ENCODE measurements at places on chromosomes 1 and 21. TPM values are rescaled to one million over a fixed set of nuclear protein-coding genes. Genes with fewer than 3 reads are reported as not detected.

UTP11 gene
- total RNA-seq = 29.1 TPM

CRP gene
- 0.26 TPM for total RNA-seq

HSD3B2 gene
- total RNA-seq = not detected

PPFIA4 gene
- total RNA-seq = 1.3 TPM

WDR4 gene
- total RNA-seq = 18.4 TPM

GBP7 gene
- total RNA-seq = 0.32 TPM

HES2 gene
- 5.7 TPM for total RNA-seq

FNDC5 gene
- total RNA-seq = 1.5 TPM

SH2D1B gene
- 1.9 TPM for total RNA-seq

GRCh38 chr1:169363046-169363730 is 4.4 kb downstream of the NME7 start:
- DNase-seq = no peak
- H3K36me3 ChIP-seq = no peaks in the 10 kb centered on the region
- H3K27me3 ChIP-seq = no peaks in the 10 kb centered on the region
- no peak overlapping the region for H3K4me3 ChIP-seq
- peaks cover 7% of the 10 kb centered on the region for H3K4me1 ChIP-seq

- no peak overlapping the region for H3K4me3 ChIP-seq
- H3K27ac ChIP-seq = no peak overlapping the region
- no peak for DNase-seq
Measured at GRCh38 chr1:33762962-33763361, 100.9 kb upstream of the HMGB4 start.

GRCh38 chr1:30759718-30760281 is 2.2 kb upstream of the LAPTM5 start:
- no peaks in the 10 kb centered on the region for H3K36me3 ChIP-seq
- no peak overlapping the region for H3K27ac ChIP-seq
- peaks cover 13% of the 10 kb centered on the region for H3K4me1 ChIP-seq
- DNase-seq = no peak
- H3K4me3 ChIP-seq = no peak overlapping the region

- H3K36me3 ChIP-seq = no peaks in the 10 kb centered on the region
- DNase-seq = no peak
- H3K4me1 ChIP-seq = peaks cover 14% of the 10 kb centered on the region
Measured at GRCh38 chr1:61742620-61743430, 545 bp downstream of the PATJ start.

DNA sequence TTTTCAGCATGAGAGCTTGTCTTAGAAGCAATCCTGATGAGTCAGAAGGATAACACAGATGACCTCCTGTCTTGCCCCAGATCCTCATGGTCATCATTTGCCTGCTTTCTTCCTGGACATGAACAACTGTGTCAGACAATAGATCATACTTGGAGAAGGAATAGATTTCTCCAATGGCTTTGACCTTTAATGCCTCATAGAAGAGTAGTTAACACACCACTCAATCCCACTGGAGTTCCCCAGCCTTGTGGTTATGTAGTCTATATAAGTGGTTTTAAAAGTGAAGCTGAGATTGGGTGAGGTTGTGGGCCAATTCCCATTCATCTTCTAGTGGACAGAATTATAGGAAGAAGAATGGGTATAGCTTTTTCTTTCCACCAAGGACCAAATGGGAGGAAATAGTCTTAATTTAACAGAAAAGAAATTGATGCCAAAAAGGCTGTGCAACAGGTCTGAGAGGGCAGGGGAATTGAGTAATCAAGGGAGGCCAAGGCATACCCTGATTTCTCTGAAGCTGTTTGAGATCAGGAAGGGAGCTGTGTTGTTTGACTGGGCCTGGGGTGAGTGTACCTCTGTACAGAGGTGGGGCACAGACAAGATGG is 14.4 kb downstream of the PRCC start:
- H3K4me3 ChIP-seq = no peak overlapping the region
- DNase-seq = no peak
- H3K27ac ChIP-seq = no peak overlapping the region
- peaks cover 17% of the 10 kb centered on the region for H3K4me1 ChIP-seq

DNA sequence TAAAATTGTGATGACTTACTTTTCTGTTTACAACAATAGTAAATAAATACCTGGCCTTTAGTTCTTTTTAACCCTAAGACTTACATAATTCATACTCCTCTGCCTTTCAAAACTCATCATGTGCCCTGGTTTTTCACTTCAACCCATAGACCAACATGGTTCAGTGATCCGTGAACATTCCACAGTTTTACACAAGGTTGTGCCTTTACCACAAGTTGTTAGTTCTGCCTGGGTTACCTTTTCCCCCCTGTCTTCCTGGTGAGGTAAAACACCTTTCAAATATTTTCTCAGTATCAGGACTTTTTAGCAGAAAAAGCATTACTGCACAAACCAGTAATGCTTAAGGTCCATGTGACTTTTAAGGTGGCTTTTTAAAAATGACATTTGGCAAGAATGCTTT is 1466.4 kb downstream of the PLA2G4A start:
- H3K27me3 ChIP-seq = no peaks in the 10 kb centered on the region
- no peaks in the 10 kb centered on the region for H3K4me1 ChIP-seq
- H3K4me3 ChIP-seq = no peak overlapping the region
- no peaks in the 10 kb centered on the region for H3K36me3 ChIP-seq
- no peak for DNase-seq

DNA sequence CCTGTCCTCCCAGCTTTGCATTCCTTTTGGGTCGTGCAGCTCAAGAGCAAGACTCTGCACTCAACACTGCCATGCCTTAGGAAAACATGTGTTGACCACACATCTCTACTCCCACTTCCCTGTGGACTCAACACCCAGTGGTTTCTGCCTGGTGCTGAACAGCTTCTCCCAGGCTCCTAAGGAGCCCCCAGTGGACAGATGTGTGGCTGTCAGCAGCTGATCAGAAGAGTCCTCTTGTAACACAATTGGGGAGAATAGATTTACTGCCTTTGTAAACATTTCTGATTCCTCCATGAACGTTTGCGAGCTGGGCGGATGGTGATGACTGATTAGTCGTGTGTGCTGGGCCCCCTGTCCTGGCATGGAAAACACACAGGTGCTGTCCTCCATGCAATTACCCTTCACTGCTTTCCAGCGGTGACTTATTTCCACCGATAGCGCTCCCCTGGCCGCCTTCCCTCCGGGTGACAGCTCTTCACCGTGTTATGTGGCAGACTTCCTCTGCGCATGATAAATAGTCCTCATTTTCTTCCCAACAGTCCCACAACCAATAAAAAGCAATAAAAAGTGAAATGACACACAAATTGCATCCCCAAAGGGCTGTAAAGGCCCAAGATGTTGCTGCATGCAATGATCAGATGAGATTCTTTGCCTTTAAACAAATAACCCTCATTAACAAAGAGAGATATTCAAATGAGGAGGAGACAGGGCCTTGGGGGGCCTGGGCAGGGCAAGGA is 249.4 kb upstream of the AJAP1 start:
- H3K27me3 ChIP-seq = peaks cover 4% of the 10 kb centered on the region
- H3K27ac ChIP-seq = no peak overlapping the region
- no peak for DNase-seq
- H3K36me3 ChIP-seq = no peaks in the 10 kb centered on the region
- H3K4me3 ChIP-seq = no peak overlapping the region
- no peaks in the 10 kb centered on the region for H3K4me1 ChIP-seq

GRCh38 chr1:240258910-240259309 is 167.2 kb downstream of the FMN2 start:
- no peak overlapping the region for H3K4me3 ChIP-seq
- no peaks in the 10 kb centered on the region for H3K27me3 ChIP-seq
- H3K36me3 ChIP-seq = no peaks in the 10 kb centered on the region
- DNase-seq = no peak

- no peaks in the 10 kb centered on the region for H3K36me3 ChIP-seq
- no peaks in the 10 kb centered on the region for H3K4me1 ChIP-seq
- H3K27ac ChIP-seq = peak overlapping the region; percentile 48
- no peak for DNase-seq
- H3K27me3 ChIP-seq = no peaks in the 10 kb centered on the region
Measured at GRCh38 chr1:81305997-81306452, 494.7 kb upstream of the ADGRL2 start.

GRCh38 chr1:91455334-91455733 is 45.3 kb upstream of the CDC7 start:
- no peaks in the 10 kb centered on the region for H3K36me3 ChIP-seq
- no peak overlapping the region for H3K4me3 ChIP-seq
- no peak for DNase-seq

DNA sequence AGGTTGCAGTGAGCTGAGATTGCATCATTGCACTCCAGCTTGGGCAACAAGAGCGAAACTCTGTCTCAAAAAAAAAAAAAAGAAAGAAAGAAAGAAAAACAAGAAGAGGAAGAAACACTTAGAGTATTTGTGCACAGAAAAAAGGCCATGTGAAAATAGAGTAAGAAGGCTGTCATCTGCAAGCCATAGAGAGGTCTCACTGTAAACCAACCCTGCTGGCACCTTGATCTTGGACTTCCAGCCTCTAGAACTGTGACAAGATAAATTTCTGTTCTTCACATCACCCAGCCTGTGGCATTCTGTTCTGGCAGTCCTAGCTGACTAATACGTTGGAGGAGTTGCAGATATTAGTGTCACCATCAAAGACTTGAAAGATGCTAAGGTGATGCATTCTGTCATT is 12.1 kb upstream of the ZDHHC18 start:
- DNase-seq = no peak
- peaks cover 3% of the 10 kb centered on the region for H3K4me1 ChIP-seq
- H3K36me3 ChIP-seq = no peaks in the 10 kb centered on the region
- no peak overlapping the region for H3K4me3 ChIP-seq
